ENCODE measurements at places on chromosomes 2 and 18. TPM values are rescaled to one million over a fixed set of nuclear protein-coding genes. Genes with fewer than 3 reads are reported as not detected.

GRCh38 chr2:239751679-239752355 is 273.3 kb downstream of the NDUFA10 start:
- DNase-seq = no peak

DNA sequence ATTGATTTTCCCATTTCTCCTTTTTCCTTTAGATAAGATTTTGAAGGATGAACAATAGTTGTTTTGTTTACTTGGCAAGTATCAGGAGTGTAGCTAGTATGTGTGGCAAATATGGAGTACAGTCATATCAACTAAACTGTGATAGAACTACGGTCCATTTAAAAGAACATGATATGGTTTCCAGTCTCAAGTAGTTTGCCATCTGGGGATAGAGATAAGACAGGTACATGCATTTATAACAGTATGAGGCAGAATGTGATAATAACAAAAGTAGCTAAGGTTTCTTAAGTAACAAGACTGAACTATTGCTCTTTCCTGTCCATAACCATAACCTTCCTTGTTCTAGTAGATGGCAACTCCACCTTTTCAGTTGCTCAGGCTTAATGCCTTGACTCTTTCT is 75.6 kb upstream of the TACR1 start:
- no peak for DNase-seq

DNA sequence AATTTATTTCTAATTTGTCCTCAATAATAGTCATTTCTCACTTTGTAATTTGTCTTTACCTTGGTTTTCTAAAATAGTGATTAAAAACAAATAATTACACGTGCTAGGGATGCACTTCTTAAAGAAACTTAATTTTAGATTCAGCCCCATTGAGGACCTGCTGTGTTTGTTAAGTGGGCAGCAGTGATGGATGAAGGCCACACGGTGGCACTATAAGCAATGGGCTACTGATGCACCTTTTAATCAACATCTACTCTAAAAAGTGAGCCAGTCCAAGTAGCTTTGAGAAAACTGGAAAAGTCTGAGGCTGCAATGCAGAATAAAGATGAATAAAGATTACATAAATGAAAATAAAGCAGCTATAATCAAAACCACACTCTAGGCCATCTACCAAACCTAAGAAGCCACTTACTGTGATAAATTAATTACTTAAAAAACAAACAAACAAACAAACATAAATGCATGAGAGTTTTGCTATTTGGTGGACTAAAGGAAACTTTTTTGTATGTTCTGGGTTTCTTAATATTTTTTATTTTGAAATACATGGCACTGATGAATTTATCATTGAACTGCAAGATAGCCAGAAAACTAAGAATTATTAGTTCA is 89.3 kb downstream of the PDE11A start:
- peak; percentile 53 for DNase-seq

DNA sequence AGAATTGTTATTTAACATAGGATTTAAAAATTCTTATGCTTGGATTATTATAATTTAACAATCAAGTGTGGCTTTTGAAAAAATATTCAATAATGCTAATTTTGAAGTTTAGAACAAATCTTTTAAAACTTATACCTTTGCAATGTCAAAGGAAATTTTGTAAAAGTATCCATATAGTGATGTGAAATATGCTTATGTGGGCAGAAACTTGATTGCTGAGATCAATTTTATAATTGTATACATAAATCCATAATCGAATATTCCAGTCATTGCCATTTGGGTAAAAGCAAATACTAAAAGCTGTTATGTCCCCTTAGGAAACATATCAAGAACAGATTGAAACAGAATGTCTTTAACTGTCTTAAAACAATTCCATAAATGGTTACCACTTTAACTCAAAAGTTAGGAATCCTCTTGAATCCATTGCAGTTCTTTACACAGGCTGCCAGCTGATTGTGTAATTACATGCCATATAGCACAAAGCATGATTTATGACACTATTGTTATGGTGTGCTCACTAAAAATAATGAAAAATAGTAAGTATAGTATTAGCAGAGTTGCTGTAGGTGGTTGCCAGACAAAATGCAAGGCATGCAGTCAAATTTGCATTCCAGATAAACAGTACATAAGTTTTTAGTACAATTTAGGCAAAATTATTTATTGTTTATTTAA is 24.2 kb downstream of the PLCL1 start:
- no peak for DNase-seq

Gene KATNAL2
- total RNA-seq = not detected

Gene ASIC4
- total RNA-seq = not detected

Gene CENPA
- 38.5 TPM for total RNA-seq

Gene PTCD3
- 309 TPM for total RNA-seq

DNA sequence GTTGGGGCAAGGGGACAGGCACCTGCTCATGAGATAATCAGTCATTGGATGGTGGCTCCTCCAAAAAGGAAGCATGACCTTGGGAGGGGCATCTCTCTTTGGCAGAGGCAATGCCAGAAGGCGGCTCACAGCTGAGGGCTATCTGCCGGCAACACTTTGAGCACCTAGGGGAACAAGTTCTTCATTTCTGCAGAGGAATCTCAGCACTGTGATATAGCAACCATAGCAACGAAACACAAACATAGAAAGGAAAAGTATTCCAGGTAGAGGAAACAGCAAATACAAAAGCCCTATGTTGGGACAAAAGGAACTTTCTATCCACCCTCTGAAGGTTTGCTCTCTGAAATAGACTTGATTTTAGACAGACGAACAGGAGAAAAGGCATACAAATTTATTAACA is 89.1 kb upstream of the NEDD4L start:
- no peak for DNase-seq

- DNase-seq = no peak
Observed at GRCh38 chr2:124572934-124573634, 548.0 kb downstream of the CNTNAP5 start.

DNA sequence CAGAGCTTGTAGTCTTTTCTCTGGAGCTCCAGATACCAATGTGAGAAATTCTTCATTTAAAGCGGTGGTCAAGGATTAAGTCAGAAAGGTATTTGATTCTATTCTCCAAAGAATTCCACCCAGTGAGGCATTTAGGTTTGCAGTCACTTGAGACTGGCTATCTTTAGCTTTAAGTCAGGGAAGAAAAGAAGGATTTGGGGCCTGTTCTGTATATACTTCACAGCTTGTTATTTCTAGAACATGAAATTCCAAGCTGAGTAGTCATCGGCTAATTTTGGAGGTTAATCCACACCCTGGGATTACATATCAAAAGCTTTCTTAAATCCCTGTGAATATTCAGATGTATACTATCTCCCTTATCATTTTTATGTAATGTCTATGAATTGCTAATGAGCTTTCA is 39.4 kb downstream of the MYOM1 start:
- no peak for DNase-seq

DNA sequence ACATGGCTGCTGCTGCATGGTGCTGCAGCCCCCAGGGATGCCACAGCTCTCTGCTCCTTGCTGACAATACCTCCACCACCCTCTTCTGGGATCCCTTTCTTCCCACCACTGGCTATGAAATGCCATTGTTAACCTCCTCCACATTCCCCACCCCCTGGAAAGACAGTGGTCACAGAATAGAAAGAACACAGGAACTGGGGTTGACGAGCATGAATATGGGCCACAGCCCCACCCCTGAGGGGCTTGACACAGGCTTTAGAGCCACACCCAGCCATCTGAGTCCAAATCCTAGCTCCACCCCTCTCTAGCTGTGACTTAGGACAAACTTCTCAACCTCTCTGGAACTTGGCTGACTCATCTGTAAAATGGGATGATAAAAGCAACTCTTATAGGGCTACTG is 47.3 kb downstream of the TMEM163 start:
- no peak for DNase-seq

Gene AFF3
- not detected for total RNA-seq

- no peak for DNase-seq
Observed at GRCh38 chr2:2640371-2640770, 309.3 kb upstream of the MYT1L start.

DNA sequence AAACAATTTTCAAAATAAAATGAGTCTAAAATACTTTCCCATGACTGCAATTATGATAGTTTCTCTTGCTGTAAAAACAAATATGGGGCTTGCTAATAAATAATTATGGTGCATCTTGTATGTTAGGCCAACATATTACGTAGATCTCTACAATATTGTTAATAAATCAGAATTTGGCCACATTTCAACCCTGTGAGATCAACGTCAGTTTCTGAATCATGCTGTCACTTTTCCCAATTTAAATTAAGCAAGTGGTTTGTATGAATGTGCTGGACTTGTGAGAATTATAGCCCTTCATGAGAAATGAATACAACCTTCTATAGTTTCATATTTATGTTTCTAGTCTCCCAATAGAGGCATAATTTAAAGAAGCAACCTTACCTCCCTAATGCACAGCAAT is 808.9 kb downstream of the SUCLG1 start:
- DNase-seq = no peak

GRCh38 chr2:128838244-128838643 is 519.6 kb upstream of the HS6ST1 start:
- no peak for DNase-seq

Gene MBOAT2
- total RNA-seq = 0.11 TPM

GRCh38 chr2:231810905-231811304 is 24.7 kb downstream of the COPS7B start:
- DNase-seq = no peak

GRCh38 chr2:99960790-99961189 is 181.6 kb downstream of the AFF3 start:
- no peak for DNase-seq

DNA sequence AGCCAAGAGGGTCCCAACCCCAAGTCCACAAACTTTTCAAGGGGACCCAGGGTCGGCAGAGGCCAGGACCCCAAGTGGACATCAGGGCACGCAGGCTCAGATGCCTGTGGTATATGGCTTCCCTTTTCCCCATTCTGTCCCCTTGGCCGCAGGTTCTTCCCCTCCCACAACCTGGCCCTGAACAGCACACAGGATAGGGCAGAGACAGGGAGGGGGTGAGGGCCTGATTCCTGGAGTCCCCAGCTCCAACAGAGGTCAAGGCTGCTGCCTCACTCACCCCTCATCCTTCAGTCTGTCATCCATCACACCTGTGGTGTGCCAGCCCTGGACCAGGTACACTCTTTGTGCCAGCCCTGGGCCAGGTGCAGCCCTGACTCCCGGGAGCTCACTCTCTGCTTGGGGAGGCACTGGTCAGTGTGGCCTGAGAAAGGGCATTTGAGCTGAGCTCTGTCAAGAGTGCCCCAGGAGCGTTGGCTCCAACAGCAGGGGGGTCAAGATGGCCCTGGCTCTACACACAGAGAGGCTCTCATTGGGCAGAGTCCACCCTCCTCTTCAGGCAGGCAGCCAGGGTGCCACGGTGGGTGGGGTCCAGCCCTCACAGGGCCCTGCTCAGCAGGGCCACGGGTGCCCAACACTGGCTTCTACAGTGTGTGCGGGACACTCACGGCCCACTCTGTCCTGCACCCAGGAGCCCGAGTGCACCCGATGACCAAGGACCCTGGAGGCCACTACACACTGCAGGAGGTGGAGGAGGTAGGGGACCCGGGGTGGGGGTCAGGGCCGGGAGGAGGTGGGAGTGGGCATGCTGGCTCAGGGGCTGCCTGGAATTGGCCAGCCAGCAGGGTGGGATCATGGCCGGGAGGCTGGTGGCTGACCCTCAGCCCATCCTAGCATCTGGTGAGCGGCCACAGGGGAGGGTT is 1.6 kb downstream of the AGXT start:
- no peak for DNase-seq

DNA sequence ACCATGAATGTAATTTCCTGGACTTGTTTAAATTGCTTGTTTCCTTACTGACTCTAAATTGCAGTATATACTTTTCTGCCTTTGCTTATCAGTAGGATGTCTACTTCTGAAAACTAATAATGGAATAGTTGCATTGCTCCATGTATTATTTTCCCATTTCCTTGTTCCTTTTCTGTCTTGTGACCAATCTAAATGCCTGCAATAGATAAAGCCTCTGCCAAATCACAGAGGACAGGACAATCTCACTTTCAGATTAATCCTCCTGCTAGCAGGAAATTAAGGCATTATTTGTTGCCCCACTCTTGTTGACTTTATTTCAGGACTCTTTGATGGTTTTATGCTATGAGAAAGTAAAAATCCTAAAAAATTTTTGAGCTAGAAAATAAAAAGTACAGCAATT is 4.7 kb upstream of the ESCO1 start:
- no peak for DNase-seq

- no peak for DNase-seq
Observed at GRCh38 chr2:1717113-1717512, 27.2 kb downstream of the PXDN start.

GRCh38 chr2:20430461-20431300 is 16.2 kb upstream of the RHOB start:
- DNase-seq = no peak

DNA sequence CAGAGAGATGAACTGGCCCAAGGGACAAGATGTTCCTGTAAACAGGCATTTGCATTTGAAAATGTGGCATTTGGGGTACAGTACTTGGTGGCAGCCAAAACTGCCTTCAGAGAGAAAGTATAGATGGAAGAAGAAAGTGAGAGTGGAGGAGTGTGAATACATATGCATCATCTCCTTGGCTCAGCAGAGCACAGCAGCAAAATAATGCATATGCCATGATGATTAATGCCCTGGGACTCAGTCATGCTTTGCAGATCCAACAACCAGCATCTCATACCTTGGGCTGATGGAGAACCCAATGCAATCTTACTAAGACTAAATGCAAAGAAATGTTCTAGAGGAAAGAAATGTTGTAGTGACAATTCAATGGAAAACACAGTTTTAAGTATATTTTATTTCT is 29.7 kb upstream of the CYTIP start:
- no peak for DNase-seq

GRCh38 chr2:6545795-6546194 is 319.9 kb downstream of the CMPK2 start:
- no peak for DNase-seq

All from HepG2 (cell line).